ENCODE measurements at places on chromosomes 1 and 21. TPM values are rescaled to one million over a fixed set of nuclear protein-coding genes. Genes with fewer than 3 reads are reported as not detected.

The CCT3 gene
- 346 TPM for total RNA-seq

The LEFTY1 gene
- total RNA-seq = 0.65 TPM

The IER5 gene
- 7.7 TPM for total RNA-seq

The FAM163A gene
- total RNA-seq = not detected

The ABCB10 gene
- 24.0 TPM for total RNA-seq

The GPA33 gene
- total RNA-seq = not detected

The UTS2 gene
- not detected for total RNA-seq

The COL6A1 gene
- 120 TPM for total RNA-seq

The CENPF gene
- 202 TPM for total RNA-seq

The REN gene
- not detected for total RNA-seq

The WDR64 gene
- not detected for total RNA-seq

The CASQ2 gene
- total RNA-seq = 0.12 TPM

The PTPN7 gene
- total RNA-seq = not detected

The PADI2 gene
- total RNA-seq = 0.16 TPM

The PSRC1 gene
- total RNA-seq = 102 TPM

All from neural crest cell (in vitro differentiated cells).